ENCODE measurements at places on chromosomes 6 and 20. TPM values are rescaled to one million over a fixed set of nuclear protein-coding genes. Genes with fewer than 3 reads are reported as not detected.

The GPX5 gene
- not detected for total RNA-seq

The MMP24 gene
- 0.75 TPM for total RNA-seq

The RBL1 gene
- total RNA-seq = 3.3 TPM

The MUC21 gene
- total RNA-seq = not detected

The HLA-DQB1 gene
- 12.1 TPM for total RNA-seq

The TCF21 gene
- 1.1 TPM for total RNA-seq

The CALHM5 gene
- total RNA-seq = 0.47 TPM

The METTL24 gene
- total RNA-seq = 2.0 TPM

The GABRR1 gene
- total RNA-seq = not detected

DNA sequence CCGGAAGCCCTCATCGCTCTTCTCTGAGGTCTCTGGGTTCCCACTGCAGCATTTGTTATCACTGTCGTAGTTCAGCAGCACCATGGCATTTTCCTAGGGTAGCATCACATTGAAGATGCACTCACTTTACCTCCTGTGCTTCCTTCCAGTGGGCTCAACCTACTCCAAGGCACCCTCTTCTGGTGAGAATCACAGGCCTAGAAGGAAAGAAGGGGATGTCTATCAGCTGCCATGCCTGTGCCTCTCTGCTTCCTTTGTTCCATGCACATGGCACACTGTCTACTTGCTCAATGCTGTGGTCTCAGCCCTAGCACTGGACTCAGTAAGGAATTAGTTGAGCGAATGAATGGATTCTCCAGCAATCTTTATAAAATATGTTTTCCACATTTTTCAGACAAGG is 22.6 kb downstream of the CST4 start:
- no peak for DNase-seq

DNA sequence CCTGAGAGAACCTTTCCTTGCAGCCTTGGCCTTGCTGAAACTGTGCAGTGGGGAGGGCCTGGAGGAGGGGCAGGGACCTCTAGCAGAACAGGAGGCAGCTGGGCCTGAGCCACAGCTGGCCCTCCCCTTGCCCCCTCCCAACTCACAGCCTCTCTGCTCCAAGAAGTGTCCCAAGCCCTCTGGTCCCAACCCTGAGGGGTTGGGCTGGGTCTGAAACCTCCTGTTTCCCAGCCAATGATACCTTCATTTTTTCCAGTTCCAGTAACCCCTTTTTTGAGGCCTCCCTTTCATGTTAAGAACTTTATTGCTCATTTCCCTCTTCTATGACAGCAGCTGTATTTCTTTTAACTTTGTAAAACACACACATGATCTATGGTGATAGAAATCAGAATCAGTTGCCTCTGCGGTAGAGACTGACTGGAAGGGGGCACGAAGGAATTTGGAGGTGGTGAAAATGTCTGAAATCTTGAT is 17.9 kb upstream of the ARMC12 start:
- no peak for DNase-seq

- DNase-seq = no peak
These were observed 1006.2 kb upstream of the CITED2 start for GRCh38 chr6:140380427-140381218.

GRCh38 chr20:2421247-2421646 is 40.5 kb downstream of the TGM6 start:
- DNase-seq = no peak

DNA sequence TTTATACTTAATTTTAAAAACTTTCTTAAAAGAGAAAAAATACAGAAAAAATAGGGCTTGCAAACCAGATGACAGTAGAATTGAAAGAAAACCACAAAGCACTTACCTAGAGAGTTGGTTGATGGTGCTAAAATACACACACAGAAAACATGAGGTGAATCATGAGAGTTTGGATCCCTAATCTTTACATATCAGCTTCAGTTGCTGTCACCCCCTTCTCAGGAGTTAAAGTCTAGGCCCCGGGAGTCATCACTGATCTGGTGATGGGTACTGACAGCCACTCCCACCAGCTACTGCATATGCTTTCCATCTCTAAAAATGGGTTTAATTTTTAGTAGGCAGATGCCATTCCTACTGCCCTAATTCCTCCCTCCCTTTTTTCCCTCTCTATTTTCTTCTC is 16.7 kb downstream of the TSBP1 start:
- no peak for DNase-seq

- no peak for DNase-seq
These were observed 160.4 kb upstream of the SMLR1 start for GRCh38 chr6:130666786-130667185.

- DNase-seq = no peak
These were observed 17.4 kb upstream of the CD83 start for GRCh38 chr6:14100138-14100537.

- no peak for DNase-seq
These were observed 104.4 kb downstream of the SMOC2 start for GRCh38 chr6:168545428-168545827.

DNA sequence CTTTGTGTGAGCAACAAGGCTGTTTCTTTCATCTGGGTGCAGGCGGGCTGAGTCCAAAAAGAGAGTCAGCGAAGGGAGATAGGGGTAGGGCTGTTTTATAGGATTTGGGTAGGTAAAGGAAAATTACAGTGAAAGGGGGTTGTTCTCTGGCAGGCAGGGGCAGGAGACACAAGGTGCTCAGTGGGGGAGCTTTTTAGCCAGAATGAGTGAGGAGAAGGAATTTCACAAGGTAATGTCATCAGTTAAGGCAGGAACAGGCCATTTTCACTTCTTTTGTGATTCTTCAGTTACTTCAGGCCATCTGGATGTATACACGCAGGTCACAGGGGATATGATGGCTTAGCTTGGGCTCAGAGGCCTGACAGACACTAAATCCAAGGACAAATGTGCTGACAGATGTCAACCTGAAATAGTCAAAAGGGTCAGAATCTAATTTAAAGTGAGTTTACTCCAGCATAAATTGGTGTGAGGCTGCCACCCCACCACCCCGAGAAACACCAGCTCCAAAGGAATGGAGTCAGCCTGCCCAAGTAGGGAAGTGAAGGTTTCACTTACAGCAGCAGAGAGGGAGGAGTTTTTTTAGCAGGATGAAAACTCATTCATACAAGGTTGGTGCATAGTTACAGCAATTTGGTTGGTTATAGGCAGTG is 560.0 kb upstream of the CDH4 start:
- no peak for DNase-seq

GRCh38 chr6:27693766-27694546 is 218.2 kb downstream of the OR2B2 start:
- no peak for DNase-seq

- DNase-seq = no peak
These were observed 26.1 kb downstream of the SRPK1 start for GRCh38 chr6:35894776-35895175.

- DNase-seq = no peak
These were observed 45.6 kb upstream of the SLC22A1 start for GRCh38 chr6:160076009-160076408.

Data from liver (tissue), 10 donors.